ENCODE measurements at places on chromosomes 1 and 21. TPM values are rescaled to one million over a fixed set of nuclear protein-coding genes. Genes with fewer than 3 reads are reported as not detected.

Gene HAO2
- not detected for total RNA-seq

Gene FAM76A
- 10.6 TPM for total RNA-seq

Gene HES5
- 5.1 TPM for total RNA-seq

Gene SLC1A7
- not detected for total RNA-seq

Gene PROK1
- not detected for total RNA-seq

Gene VWA5B1
- total RNA-seq, result not detected

Gene TFAP2E
- total RNA-seq, result 0.48 TPM

Gene KCNE1
- total RNA-seq, result not detected

Gene PLPPR5
- total RNA-seq, result not detected

Gene TRPM2
- under 0.01 TPM for total RNA-seq

Gene MCOLN3
- 4.8 TPM for total RNA-seq

Gene CTSK
- total RNA-seq, result 1.7 TPM

Gene ST6GALNAC3
- 0.72 TPM for total RNA-seq

Gene PM20D1
- not detected for total RNA-seq

Gene PRRX1
- total RNA-seq, result not detected

Gene EXTL1
- total RNA-seq, result not detected

Gene FCRL4
- total RNA-seq, result not detected

Gene TMEM269
- 0.21 TPM for total RNA-seq

Gene CD48
- not detected for total RNA-seq

Gene IRF6
- total RNA-seq, result 613 TPM

Gene CD1E
- not detected for total RNA-seq

Gene IKBKE
- 15.2 TPM for total RNA-seq

All from tracheal epithelial cell (primary cell).